ENCODE measurements at places on chromosomes 4 and X.

DNA sequence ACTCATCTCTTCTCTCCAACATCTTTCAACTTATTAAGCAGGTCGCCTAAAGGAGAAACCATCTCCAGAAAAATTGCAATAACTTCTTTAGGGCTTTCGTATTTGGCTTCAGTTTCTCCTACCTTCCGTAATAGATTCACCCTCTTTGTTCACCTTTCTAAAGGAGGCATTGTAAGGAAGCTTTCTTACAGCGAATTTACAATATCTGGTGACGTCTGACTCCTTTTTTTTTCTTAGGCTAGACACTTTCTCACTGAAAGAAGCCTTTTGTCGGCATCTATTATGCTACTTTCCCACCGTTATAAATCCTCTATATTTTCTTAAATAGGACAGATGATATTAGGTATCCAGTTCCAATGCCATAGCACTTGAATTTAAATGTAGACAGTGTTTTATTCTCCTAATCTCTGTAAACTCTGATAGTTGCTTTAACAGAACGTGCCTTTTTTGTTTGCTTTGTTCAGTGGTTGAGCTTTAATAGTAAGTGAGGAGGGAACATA, 302.4 kb downstream of the IL1RAPL1 start:
- no peak for ATAC-seq

- no peak for ATAC-seq
Observed at GRCh38 chrX:30282527-30282926, 26.7 kb downstream of the NR0B1 start.

- peak; percentile 68 for ATAC-seq
Observed at GRCh38 chr4:151850791-151851213, 90.0 kb upstream of the GATB start.

GRCh38 chrX:21781976-21782375, 24.1 kb upstream of the SMPX start:
- no peak for ATAC-seq

GRCh38 chrX:67500617-67501016, 43.2 kb upstream of the AR start:
- ATAC-seq, result no peak

DNA sequence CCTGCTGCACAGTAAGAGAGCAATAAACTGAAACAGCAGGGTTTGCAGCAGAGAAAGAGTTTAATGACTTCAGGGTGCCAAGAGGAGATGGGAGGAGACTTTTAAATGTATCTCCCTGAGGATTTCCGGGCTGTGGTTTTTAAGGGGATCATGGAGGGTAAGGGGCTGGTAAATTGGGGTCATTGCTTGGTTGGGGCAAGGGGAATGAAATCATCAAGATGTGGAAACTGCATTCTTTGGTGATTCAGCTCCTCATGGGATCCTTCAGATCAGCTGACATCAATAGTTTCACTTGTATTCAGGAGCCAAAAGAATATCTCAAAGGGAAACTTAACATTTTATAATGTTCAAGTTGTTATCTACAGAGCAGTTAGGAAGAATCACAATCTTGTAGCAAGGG, 174.3 kb upstream of the ANXA10 start:
- no peak for ATAC-seq

GRCh38 chr4:185272245-185272644, 62.8 kb downstream of the SNX25 start:
- no peak for ATAC-seq

DNA sequence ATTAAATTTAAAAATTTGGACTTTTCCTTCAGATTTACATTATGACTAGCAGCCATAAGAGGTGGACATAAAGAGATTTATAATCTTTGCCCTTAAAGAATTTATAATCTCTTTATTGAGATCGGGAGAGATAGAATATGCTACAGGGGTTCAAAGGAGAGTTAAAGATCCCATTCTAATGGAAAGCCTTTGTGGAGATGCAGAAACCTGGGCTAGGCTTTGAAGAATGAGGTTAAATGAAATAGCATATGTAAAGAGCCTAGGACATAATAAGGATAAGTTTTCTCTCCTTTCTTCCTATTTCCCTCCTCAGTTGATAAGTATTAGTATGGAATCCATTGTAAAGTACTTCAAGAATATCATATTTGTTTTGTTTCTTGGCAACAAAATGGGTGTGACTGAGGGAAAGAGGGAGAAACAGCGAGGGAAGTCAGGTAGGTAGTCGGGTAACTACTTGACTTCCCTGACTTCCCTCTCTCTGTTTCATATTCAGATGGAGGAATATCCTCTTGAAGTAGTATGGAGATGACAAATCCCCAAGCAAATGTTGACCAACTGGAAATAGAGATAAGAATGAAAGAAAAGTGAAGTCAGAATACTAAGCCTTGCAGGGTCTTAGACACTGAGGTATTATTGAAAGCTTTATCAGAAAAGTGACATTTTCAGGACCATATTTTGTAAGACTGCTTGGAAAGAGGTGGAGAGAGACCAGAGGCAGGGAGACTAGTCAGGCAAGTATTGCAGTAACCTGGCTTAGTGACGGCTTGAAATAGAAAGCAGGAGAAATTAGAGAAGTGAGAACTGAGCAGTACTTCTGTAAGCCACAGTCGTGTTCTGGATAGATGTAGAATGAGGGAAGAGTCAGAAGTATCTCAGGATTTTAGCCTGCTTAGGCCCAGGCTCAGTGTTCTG, 82.9 kb downstream of the PDLIM5 start:
- peak; percentile 16 for ATAC-seq

DNA sequence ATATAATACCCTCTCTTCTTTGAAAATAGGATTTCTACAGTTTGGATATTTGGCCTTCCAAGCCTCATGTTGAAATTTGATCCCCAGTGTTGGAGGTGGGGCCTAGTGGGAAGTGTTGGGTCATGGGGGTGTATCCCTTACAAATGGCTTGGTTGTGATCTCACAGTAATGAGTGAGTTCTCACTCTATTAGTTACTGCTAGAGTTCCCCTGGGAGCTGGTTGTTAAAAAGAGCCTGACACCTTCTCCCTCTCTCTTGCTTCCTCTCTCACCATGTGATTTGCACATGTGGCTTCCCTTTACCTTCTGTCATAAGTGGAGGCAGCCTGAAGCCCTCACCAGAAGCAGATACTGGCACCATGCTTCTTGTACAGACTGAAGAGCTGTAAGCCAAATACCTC, 73.9 kb downstream of the HDAC8 start:
- ATAC-seq, result no peak

- no peak for ATAC-seq
Observed at GRCh38 chrX:107827030-107827831, 1.6 kb downstream of the MID2 start.

- ATAC-seq, result no peak
Observed at GRCh38 chr4:152197211-152197610, 338.7 kb downstream of the FBXW7 start.

DNA sequence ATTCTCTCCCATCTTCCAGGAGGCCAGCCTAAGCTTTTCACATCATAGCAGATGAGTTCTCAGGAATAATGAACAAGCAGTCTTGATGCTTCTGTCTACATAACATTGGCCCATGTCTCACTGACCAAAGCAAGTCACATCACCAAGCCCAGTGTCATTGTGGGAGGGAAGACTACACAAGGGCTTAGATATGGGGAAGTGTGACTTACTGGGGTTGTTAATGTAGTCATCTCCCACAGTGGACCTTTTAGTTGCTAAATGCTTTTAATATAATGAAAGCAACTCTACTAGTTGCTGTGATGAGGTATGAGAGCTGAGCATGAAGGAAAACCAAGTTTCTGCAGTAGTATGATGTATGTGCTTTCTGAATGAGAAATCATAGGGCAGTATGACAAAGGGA, 40.5 kb downstream of the TSPAN7 start:
- no peak for ATAC-seq

DNA sequence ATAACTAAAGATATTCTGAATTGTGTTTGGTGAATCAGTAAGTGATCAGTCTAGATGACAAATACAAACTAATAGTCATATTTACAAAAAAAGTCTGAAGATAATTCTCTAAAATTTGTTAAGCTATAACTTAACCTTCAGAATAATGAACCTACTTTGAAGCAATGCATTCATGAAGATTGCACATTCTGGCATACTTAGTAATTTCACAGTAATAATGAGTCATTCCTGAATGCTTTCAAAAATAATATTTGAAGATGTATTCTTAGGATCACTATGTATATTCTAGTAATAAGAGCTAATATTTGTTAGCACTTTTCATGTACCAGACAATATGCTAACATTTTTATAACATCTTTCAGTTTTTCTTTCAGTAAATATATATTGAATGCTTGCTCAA, 756.7 kb upstream of the SLIT2 start:
- no peak for ATAC-seq

DNA sequence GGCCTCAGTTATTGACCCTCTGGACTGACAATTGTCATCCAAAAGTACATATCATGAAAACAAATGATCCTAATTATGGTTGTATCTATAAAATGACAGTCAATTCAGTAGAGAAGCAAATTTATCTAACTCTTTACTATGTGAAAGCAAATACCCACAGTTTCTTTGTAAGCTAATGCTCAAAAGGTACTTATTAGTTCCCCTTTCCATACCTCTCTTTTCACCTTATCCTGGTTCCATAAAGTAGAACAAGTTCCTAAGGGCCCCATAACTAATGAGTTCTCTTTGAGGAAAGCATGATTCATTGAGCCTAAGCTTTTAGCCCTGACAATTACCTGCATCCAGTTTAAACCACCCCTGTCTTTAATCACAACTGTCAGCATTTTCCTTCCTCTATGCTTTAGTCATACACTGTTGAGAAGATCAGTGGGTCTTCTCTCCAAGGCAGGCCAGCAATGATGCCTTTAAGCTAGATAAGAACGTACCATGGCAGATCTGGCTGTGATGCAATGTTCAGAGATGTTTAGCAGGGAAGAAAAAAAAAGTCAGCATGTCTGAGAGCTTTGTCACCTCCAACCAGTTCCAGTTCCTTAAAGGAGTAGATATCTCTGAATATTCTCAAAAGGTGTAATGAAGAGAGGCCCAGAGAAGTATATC, 179.7 kb upstream of the RASGEF1B start:
- ATAC-seq, result no peak

- ATAC-seq, result no peak
Observed at GRCh38 chrX:14235004-14235403, 205.3 kb upstream of the GEMIN8 start.

- ATAC-seq, result no peak
Observed at GRCh38 chr4:58507079-58507478, 1396.9 kb upstream of the IGFBP7 start.

DNA sequence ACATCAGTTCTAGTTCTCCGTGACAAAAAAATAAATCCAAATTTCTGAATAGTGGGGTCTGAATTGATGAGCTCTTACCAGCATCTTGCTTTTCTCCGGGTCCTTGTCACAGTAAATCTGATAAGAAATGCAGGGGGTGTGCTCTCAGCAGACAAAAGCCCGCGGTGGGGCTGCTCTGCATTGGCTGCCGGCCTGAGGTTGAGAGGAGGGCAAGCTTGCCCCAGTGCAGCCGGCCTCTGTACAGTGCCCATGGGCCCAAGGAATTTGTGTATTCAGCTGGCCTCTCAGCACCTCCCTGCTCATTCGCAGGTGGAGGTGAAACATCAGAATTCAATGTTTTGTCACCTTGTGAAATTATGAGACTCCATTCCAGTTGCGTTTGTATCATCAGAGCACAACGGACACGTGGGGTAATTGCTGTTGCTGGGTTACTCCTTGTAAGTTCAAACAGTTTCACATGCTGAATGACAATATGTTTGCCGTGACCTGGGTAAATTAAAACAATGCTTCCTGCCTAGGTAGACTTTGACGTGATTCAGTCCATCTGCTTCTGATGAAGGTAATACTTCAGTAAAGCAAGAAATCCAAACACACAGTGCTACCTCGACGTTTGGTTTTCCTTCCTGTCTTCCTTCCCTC, 596.4 kb downstream of the MID1IP1 start:
- ATAC-seq, result no peak

- ATAC-seq, result no peak
Observed at GRCh38 chrX:100647095-100647494, 3.1 kb downstream of the SRPX2 start.

DNA sequence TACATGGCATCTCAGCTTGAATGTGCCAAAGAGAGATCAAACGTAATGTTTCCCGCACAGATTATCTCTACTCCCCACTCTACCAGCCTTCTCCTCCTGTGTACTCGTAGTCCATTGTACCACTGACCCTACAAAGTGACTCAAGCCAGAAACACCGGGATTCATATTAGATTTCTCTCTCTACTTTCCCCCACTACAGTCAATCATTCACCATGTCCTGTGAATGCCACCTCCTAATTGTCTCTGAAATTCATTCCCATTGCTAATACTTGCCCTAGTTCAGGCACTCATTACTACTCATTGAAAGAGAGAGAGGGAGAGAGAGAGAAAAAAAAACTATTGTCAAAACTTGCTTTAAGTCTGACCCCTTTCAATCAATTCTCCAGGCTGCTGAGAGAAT, 78.2 kb upstream of the LHFPL1 start:
- no peak for ATAC-seq

DNA sequence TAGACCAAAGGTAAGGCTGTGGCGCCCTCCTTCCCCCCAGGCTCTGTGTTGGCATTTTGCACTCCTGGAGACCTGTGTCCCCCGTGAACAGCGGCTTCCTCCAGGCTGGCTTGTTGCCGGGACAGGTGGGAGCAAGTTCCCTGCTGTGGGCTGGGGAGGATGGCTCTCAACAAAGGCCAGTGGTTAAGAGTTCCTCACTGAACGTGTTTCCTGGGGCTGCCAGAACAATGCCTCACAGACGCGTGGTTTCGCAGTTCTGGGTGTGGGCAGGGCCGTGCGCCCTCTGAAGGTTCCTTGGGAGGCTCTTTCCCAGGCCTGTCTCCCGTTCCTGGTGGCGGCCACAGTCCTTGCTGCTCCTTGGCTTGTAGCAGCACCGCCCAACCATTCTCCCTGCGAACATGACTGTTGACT, 33.4 kb downstream of the NELFA start:
- ATAC-seq, result no peak

GRCh38 chrX:123834116-123834515, 25.7 kb upstream of the XIAP start:
- ATAC-seq, result no peak

GRCh38 chr4:84956014-84956413, 10.5 kb downstream of the WDFY3 start:
- no peak for ATAC-seq
